ENCODE measurements at places on chromosomes 16 and 17.
A peak's percentile ranks its signal among the peaks of the same experiment; 100 is the strongest.

DNA sequence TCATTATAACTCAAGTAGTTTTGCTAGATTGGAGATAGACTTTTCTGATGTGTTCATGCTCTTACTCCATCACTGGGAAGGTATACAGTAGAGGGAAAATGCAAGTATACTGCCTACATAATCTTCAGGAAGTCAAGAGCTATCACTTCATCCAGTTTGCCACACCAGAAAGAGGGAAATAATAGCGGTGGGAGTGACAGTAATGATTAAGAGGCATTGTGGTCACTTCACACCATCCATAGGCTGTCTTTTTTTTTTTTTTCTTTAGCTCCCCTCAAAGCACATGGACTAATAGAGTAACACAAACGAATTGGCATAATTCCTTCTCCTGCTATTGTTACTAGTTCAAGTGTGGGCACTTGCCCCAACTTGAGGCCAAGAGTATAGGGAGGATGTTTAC lies 28.4 kb upstream of the HLF start:
- no peak for DNase-seq
- no peak overlapping the region for H3K4me3 ChIP-seq
- no peaks in the 10 kb centered on the region for H3K27me3 ChIP-seq
- peaks cover 11% of the 10 kb centered on the region for H3K4me1 ChIP-seq
- no peaks in the 10 kb centered on the region for H3K36me3 ChIP-seq

GRCh38 chr17:17757391-17757791 lies 76.1 kb downstream of the RAI1 start:
- no peaks in the 10 kb centered on the region for H3K36me3 ChIP-seq
- no peak for DNase-seq
- no peak overlapping the region for H3K4me3 ChIP-seq
- H3K27ac ChIP-seq, result no peak overlapping the region
- H3K4me1 ChIP-seq, result peaks cover 6% of the 10 kb centered on the region
- no peaks in the 10 kb centered on the region for H3K27me3 ChIP-seq

DNA sequence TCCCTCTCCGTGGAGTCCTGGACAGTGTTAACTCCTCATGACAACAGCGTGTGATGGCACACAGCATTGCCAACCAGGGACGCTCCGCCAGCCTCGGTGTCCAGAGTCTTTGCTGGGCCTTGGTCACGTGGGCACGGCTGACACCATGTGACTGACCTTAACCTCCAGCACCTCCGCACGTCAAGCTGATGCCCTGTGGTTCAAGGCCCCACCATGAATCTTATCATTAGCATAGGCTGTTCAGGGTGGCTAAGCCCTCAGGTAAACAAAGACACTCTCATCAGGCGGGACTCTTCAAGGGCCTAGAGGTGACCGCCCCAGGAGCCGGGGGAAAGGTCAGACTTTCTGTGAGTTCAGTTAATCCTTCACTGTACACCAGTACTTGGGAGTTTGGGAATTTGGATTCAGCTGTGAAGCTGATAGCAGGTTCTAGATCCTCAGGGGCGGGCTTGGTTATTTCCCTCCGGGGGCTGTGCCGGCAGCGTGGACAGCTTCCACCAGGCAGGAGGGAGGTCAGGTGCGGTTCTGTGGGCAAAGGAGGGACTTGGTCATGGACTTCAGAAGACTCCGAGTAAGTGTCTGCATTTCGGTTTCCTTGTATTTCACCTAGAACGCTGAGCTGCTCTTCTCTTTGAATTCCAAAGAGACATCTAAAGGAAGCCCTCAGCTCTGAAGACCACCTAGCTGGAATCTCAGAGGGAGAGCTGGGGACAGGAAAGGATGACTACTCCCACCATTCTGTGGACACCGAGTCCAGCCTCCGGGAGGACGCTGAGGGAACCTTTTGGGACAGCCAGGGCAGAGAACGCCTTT lies 195.5 kb upstream of the CIBAR2 start:
- no peak overlapping the region for H3K27ac ChIP-seq
- peaks cover 11% of the 10 kb centered on the region for H3K4me1 ChIP-seq
- no peak overlapping the region for H3K4me3 ChIP-seq
- DNase-seq, result no peak

GRCh38 chr17:28811651-28812090 lies 30.9 kb downstream of the FAM222B start:
- H3K36me3 ChIP-seq, result no peaks in the 10 kb centered on the region
- peak overlapping the region; percentile 77 for H3K4me3 ChIP-seq
- peaks cover 12% of the 10 kb centered on the region for H3K4me1 ChIP-seq
- peak overlapping the region; percentile 19 for H3K27ac ChIP-seq
- DNase-seq, result peak; percentile 8
- no peaks in the 10 kb centered on the region for H3K27me3 ChIP-seq

DNA sequence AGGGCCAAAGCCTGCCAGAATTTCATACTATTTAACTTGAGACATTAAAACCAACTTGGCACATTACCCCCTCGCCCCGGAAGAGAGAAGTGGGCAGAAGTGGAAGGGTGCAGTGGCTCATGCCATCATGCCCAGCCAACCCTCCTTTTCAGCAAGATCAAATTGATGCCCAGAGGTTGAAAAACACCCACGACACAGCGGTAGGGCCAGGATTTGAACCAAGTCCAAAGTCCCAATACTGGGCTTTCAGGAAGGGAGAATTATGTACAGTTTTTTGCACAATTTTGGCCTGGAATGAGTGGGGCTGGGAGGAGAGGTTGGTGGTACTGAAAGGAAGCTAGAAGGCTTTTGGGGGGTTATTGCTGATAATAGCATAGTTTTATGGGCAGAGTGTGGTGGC lies 11.0 kb downstream of the PDP2 start:
- no peak overlapping the region for H3K27ac ChIP-seq
- H3K36me3 ChIP-seq, result no peaks in the 10 kb centered on the region
- no peak overlapping the region for H3K4me3 ChIP-seq
- no peak for DNase-seq
- no peaks in the 10 kb centered on the region for H3K27me3 ChIP-seq
- H3K4me1 ChIP-seq, result no peaks in the 10 kb centered on the region

GRCh38 chr17:73265646-73266640 lies 4.3 kb upstream of the CPSF4L start:
- peaks cover 3% of the 10 kb centered on the region for H3K4me1 ChIP-seq
- no peak for DNase-seq
- H3K27me3 ChIP-seq, result no peaks in the 10 kb centered on the region
- H3K36me3 ChIP-seq, result no peaks in the 10 kb centered on the region

GRCh38 chr17:68961214-68961882 lies 6.2 kb upstream of the ABCA8 start:
- H3K4me3 ChIP-seq, result no peak overlapping the region
- H3K4me1 ChIP-seq, result no peaks in the 10 kb centered on the region

GRCh38 chr17:30290696-30291542 lies 825 bp downstream of the BLMH start:
- H3K4me1 ChIP-seq, result peaks cover 15% of the 10 kb centered on the region
- peak overlapping the region; percentile 30 for H3K27ac ChIP-seq
- no peaks in the 10 kb centered on the region for H3K27me3 ChIP-seq
- peak overlapping the region; percentile 91 for H3K4me3 ChIP-seq
- H3K36me3 ChIP-seq, result peaks cover 14% of the 10 kb centered on the region
- peak; percentile 56 for DNase-seq

All from MM.1S (cell line).